ENCODE measurements at places on chromosomes 1 and 21.

DNA sequence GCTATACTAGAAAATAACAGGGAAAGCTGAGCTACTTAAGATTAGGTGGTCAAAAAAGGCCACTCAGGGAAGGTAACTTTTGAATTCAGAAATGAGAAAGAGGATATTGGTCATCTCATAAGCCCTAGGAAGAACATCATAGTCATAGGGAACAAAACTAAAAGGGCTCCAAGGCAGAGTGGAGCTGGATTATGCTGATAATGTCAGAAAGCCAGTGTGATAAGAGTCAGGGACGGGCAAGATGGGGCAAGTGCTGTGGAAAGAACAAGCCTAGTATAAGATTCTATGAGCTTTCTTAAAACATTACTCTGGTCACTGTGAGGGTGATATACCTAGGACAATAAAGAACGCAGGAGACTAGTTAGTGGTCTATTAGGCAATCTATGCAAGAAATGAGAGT is 106.6 kb downstream of the DUSP10 start:
- no peak for DNase-seq

DNA sequence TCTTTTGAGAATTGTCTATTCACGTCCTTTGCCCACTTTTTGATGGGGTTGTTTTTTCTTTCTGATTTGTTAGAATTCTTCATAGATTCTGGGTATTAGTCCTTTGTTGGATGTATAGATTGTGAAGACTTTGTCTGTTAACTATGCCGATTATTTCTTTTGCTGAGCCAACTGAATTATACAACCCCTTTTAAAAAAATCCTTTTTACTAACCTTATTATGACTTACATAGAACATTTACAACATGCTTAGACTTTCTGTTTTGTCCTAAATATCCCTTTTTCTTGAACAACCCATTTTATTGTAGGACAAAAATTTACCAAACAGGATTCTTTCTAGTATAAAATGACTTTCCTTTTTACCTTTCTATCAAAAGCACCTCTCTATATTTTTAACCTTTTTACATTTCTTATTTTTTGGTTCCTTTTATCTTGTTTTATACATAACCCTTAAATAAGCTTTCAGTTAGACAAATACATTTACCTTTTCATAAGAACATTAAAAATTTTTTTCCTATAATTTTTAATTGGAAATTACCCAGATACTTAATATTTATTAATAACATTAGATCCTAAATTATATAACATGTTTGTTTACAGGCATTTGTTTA is 70.4 kb upstream of the TTLL7 start:
- DNase-seq: no peak

GRCh38 chr1:209224886-209225285 is 358.6 kb upstream of the CAMK1G start:
- no peak for DNase-seq

DNA sequence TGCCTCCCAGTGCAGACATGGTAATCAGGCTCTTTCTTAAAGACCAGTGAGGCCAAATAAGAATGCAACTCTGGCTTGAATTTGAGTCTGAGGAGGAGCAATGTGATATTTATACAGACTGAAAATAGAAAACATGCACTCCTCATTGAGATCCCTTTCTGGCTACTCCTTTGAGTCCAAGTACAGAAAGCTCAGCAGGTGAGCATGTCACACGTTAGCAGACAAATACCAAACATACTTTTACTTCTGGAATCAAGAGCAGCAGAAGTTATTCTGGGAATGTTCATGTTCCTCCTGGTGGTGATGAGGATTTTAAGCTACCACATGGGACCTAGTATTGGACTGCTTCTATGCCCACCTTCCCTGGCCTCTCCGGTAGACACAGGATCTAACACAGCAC is 48.3 kb downstream of the PGBD5 start:
- no peak for DNase-seq

DNA sequence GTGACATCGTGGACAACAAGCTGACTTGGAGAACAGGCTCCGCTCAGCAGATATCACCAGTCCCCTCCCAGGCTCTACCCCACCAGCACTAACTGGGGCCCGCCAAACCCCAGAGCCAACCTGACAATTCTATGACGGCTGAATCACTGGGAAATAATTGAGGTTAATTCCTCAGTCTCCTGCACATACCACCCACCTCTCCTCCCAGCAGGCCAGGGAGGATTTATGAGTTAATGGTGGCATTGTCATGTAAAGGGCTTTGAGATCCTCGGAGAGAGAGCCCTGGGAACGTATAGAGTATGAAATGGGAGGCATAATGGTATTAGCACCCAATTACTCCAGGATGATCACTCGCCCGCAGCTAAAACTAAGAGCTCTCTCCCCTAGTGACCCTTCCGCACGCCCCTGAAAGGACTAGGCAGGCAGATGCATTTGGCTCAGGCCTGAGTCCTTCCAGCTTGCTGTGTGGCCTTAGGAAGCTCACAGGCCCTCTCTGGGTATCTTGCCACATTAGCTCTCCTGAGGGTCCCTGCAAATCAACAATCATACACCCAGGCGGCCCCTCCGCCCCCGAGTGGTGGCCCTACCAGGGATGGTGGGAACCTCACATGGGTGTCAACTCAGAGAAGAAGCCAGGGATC is 27.3 kb upstream of the PAX7 start:
- no peak for DNase-seq

DNA sequence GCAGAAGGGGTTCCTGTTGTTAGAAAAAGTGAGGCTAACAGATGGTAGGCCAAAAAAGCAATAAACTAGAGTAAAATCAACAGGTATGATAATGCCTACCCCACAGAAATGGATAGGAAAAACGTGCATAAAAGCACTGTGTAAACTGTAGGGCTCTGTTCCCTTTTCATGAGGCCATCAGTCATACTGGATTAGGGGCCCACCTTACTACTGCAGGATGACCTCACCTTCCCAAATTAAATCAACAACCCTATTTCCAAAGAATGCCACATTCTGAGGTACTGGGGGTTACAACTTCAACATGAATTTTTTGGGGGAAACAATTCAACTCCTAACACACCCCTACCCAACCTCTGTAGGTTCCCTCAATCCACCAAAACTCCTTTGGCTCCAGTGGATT is 54.9 kb downstream of the KIAA1614 start:
- DNase-seq: no peak

GRCh38 chr1:16083486-16083885 is 10.0 kb upstream of the FAM131C start:
- no peak for DNase-seq

DNA sequence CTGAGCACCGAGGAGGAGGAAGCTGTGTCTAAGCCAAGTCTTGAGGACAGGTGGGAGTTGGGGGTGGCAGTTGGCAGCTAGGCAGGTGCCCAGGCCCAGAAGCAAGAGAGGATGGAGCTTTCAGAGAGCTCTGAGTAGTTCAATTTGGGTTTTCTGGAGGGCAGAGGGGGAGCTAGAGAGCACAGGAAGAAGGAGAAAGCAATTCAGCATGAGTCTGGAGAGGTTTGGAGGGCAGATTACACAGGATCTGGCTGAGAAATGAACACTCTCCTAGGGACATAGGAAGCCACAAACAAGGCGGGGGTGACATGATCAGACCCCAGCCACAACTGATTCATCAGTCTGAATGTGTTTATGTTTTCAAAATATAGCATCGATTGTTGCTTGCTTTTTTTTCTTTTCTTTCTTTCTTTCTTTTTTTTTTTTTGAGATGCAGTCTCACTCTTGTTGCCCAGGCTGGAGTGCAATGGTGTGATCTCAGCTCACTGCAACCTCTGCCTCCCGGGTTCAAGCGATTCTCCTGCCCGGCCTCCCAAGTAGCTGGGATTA is 23.8 kb downstream of the PTPRF start:
- DNase-seq: no peak

DNA sequence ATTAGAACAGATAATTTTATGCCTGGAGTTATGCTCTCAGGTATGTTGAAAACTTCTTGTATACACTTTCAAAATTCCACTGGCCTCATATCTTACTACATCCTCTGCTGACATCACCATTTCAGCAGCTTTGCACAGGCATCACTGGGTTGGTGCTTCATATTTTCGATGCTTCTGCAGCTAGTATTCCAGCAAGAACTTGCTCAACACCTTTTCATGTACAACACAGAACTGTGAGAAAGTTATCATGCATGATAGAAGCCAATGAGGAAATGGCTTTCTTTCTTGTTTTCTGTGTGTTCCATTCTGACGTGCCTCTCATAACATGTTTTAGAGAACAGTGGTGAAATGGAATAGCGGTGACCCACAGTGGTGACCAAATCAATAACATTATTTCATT is 5.1 kb upstream of the GBP5 start:
- no peak for DNase-seq

GRCh38 chr1:2604156-2604843 is 17.7 kb downstream of the PRXL2B start:
- DNase-seq: no peak

DNA sequence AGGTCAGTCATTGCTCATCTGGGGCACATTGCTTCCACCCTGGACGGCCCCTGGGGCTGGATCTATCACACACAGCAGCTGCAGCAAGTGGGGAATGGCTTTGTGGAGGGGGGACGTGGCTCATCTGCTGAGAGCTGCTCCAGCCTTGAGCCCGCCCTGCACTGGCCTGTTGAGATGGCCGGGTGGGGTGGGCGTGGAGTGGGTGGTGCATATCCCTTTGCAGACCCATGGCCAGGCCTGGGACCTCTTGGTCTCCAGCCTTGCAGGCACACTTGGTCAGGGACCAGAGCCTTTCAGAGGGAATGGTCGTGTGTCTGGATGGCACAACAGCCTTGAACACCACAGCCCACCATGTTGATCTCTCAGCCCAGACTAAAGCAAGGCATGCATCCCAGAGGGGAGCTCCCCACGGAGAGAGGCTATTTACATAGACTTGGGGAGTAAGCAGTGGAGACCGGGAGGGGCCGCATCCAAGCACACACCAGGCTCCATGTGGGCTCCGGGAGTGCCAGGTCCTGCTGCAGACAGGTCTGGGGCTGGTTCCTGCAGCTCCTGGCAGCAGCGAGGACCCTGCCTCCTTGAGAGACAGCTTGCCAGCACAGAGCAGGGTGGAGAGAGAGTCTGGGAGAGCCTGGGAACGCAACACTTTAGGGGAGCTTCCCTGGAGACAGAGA is 52.8 kb upstream of the SELENON start:
- DNase-seq: no peak

DNA sequence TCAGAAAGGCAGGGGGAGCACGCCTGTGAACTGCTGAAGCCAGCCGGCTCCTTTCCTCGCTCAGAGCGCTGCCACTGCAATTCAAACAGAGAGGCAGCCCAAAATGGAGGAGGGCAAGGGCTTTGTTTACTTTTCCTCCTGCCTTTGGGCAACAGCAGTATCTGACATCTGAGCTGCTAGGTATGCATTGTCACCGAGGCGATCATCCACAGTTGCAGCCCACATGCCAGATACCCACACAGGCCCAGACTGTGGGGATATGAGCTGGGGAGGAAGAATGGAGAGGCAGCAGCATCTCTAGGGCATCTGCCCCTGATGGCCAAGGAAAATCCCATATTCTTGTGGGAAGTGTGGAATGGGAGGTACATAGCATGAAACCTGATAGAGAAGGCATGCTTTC is 357.1 kb downstream of the BARHL2 start:
- no peak for DNase-seq

DNA sequence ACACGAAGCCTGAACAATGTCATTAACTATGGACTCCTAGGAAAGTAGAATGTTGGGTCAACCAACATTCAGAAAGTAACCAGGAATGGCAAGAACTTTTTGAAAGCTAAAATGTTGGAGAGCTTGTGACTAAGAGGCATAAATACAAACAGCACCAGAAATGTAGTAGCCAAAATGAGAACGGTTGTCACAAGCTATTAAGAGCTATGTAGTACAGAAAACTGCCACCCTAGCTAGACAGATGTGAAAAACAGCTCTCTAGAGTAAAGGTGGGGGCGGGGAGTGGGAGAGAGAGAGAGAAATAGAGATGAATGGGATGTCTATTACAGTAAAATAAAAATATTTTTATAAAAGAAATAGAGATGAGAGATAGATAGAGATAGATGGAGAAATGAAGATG is 35.1 kb downstream of the SLC44A5 start:
- DNase-seq: no peak

All from thymus (tissue), 14 donors.